A549 treated with AZD2906 at 1 μM for 4 hours (cell line): ENCODE measurements at places on chromosomes 6 and 20. TPM values are rescaled to one million over a fixed set of nuclear protein-coding genes. Genes with fewer than 3 reads are reported as not detected.

Gene SPATS1
- not detected in 5 replicates for total RNA-seq

Gene PBX2
- total RNA-seq = 14.1 to 17.3 TPM (median 15.9 TPM) in 5 replicates

Gene TMEM200A
- total RNA-seq = 0.01 to 0.08 TPM (median 0.05 TPM) in 5 replicates

Gene PRR18
- total RNA-seq = 0.11 to 0.25 TPM (median 0.15 TPM) in 5 replicates

Gene MRS2
- 19.1 to 20.4 TPM (median 20.1 TPM) in 5 replicates for total RNA-seq

Gene SNTA1
- 9.4 to 12.1 TPM (median 11.1 TPM) in 5 replicates for total RNA-seq

Gene SLC24A3
- 0.02 TPM in 2 of 5 replicates, not detected in the others for total RNA-seq

Gene FAM83C
- 0.11 to 0.20 TPM (median 0.15 TPM) in 5 replicates for total RNA-seq

Gene PRSS35
- total RNA-seq = 0.06 to 0.14 TPM (median 0.06 TPM) in 5 replicates

Gene IL17A
- not detected in 5 replicates for total RNA-seq

Gene TMC2
- total RNA-seq = not detected in 5 replicates

Gene GINM1
- total RNA-seq = 22.3 to 32.1 TPM (median 25.0 TPM) in 5 replicates

Gene CDH4
- total RNA-seq = 6.0 to 9.0 TPM (median 7.9 TPM) in 5 replicates

Gene TINAG
- total RNA-seq = 0.20 TPM in 1 of 5 replicates, not detected in the others

Gene FAXC
- total RNA-seq = 5.9 to 7.8 TPM (median 6.1 TPM) in 5 replicates

Gene TSPYL4
- 2.7 to 3.7 TPM (median 3.1 TPM) in 5 replicates for total RNA-seq

Gene OPRL1
- total RNA-seq = 1.3 to 2.3 TPM (median 1.7 TPM) in 5 replicates

Gene CGA
- 0.34 to 0.58 TPM (median 0.37 TPM) in 5 replicates for total RNA-seq

Gene PROCR
- 104 to 150 TPM (median 140 TPM) in 5 replicates for total RNA-seq

Gene MAK
- 0.09 to 0.13 TPM (median 0.11 TPM) in 5 replicates for total RNA-seq

Gene SLX4IP
- total RNA-seq = 2.0 to 2.9 TPM (median 2.3 TPM) in 5 replicates

Gene CCN6
- not detected in 5 replicates for total RNA-seq

Gene CARMIL1
- 7.4 to 10.0 TPM (median 8.1 TPM) in 5 replicates for total RNA-seq

Gene PHACTR1
- 0.11 TPM in 1 of 5 replicates, not detected in the others for total RNA-seq

Gene HLA-G
- total RNA-seq = 0.06 TPM in 1 of 5 replicates, not detected in the others

Gene DHX35
- total RNA-seq = 7.1 to 7.9 TPM (median 7.7 TPM) in 5 replicates

Gene MMP24
- 26.7 to 31.9 TPM (median 30.4 TPM) in 5 replicates for total RNA-seq

Gene RRAGD
- 3.2 to 4.7 TPM (median 3.7 TPM) in 5 replicates for total RNA-seq
